ENCODE measurements at places on chromosomes 3 and 15.

DNA sequence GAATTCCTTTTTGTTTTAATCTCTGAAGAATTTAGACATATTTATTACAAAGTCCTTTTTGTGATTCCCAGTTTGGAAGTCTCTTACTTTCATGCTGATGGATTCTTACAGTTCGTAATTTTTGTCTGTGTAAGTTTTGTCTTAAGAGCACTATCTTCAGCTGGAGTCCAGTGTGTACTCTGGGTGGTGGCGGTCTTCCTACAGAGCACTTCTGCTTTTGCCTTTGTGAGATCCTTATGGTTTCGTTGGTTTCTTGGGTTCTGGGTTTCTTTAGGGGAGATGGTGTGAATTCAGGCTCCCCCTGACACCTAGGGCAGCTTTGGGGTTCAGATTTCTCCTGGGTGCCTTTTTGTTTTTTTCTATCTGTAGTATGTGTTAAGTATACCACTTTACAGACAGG is 45.3 kb downstream of the PLS1 start:
- DNase-seq: no peak

GRCh38 chr15:66017792-66018487 is 148.6 kb downstream of the RAB11A start:
- no peak for DNase-seq

GRCh38 chr3:123444023-123444422 is 4.9 kb downstream of the ADCY5 start:
- DNase-seq: no peak

DNA sequence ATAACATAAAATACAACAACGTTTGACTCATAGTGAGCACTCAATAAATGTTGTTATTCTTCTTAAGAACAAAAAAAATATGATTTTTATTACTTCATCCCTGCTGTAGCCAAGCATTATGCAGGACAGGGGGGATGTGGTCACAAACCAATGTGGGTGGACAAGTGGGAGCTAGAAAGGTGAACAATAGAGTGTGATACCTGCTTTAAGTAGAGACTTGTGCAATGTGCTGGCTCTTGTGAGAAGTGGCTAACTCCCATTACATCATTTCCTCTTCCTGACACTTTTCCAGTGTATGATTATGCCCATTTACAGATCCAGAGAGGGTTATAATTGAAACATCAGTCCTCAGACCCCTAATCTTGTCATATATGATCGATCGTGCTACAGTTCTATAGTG is 193.6 kb downstream of the UBE2E2 start:
- DNase-seq: no peak

DNA sequence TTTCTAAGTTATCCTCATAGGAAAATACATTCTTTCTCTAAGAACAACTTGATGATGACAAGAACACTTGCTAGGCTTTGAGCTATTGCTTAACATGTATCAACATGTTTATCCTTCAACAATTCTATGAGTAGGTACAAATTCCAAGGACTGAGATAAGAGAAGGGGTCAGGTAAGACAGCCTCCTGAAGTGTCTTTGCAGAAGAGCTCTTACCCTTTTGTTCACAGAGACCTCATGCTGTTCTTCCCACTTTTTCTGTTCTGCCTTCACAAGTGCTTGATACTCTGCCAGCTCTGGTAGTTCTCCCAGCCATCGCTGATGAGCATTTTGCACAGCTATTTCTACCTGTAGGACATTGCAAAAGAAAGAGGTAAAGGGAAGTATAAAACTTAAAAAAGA is 50.9 kb downstream of the CEP152 start:
- DNase-seq: no peak

GRCh38 chr3:111244760-111245159 is 173.1 kb downstream of the NECTIN3 start:
- DNase-seq: no peak

GRCh38 chr3:133943639-133944141 is 48.0 kb upstream of the RAB6B start:
- no peak for DNase-seq

DNA sequence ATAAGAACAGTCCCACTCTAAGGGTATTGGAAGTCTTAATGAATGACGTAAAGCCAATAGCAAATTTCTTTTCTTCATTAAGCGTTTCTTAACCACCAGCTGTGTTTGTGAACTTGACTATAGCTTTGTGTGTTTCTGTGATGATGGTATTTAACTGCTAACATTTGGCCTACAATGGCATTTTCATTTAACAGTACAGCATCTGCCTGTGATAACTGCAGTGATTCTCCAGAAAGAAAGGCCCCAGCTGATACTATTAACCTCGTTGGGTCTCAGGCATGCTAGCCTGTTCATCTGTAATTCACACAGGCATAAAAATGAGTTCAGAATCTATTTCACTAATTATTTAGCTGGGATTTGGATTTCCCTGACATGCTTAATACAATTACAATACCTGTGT is 121.9 kb downstream of the NECTIN3 start:
- DNase-seq: no peak

DNA sequence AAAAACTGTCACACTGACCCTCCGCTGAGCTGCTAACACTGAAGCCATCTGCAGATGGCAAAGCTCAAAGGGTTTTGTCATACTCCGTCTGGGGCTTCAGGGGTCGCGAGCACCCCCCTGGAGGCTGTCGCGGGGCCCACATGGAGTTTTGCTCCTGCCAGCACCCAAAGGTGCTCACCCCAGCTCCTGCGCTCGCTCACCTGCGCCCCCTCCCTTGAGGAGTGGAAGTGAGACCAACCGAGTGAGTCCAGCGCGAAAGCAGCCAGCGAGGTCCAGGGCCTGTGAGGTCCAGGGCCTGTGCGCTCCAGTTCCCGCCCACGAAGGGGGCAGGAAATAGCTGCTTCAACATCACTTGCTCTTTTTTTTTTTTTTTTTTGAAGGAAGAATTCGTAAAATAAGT is 208.5 kb downstream of the ROBO2 start:
- no peak for DNase-seq

DNA sequence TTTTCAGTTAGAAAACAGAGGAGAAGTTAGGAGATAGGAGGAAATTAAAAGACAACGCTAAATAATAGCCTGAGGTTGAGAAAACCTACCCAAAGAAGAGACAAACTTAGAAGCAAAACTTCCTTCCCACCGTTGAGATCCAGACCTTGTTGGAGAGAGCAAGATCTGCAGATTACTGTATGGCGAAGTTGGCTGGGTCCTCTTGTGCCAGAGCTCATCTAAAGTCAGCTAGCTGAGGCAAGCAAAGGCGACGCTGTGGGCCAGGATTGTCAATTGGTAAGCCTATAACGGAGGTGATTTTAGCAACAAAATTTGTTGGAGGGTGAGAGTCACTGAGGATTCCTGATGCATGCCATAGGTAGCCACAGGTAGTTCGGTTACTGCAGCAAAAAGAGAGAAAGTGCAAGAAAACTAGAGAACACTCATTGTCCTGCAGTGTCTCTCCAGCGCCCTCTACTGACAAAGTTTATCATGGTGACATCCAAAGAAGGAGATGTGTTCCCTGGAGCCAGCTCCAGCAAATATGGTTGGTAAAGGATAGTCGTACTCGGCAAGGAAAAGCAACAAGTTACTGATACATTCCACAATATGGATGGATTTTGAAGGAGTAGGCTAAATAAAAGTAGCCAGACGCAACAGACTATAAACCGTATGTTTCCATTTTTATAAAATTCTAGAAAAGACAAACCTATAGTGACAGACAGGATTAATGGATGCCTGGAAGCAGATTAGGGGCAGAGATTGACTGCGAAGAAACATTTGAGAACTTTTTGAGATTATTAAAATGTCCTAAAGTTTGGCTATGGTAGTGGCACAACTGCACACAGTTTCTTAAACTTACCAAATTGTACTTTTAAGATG is 9.8 kb upstream of the OR5K4 start:
- DNase-seq: peak; percentile 54

DNA sequence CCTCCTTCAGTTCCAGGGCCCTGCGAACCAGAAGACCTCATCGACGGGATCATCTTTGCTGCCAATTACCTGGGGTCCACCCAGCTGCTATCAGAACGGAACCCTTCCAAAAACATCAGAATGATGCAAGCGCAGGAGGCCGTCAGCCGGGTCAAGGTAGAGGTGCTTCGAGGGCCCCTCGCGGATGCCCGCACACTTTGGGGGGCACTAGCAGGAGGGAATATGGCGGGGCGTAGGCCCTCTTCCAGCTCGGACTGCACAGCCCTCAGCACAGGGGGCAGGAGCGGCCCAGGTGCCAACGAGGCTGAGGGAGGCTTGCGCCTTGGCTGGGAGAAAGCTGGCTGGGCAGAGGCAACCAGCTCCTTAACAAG is 176.6 kb downstream of the NSMCE3 start:
- DNase-seq: no peak

DNA sequence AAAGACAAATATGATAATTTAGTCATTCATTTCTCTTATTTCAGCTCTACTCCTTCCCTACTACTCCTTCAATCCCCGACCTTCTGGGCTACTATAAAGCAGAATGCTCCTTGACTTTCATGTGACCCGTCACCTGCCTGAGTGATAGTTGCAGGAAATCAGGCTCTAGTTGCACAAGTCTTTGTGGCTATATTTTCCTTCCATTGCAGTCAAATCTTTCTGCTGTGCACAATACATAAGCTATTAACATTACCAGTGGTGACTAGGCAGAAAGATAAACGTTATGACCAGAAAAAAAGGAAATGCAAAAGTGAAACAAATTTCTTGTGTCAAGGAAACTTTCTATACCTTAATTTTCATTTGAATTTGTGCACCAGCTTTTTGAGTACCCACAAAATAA is 2.3 kb downstream of the SUCNR1 start:
- no peak for DNase-seq

- DNase-seq: no peak
These were observed 33.1 kb downstream of the CRTAP start for GRCh38 chr3:33146791-33147445.

- DNase-seq: no peak
These were observed 180.5 kb downstream of the OPA1 start for GRCh38 chr3:193773266-193774220.

GRCh38 chr3:38600551-38600950 is 48.9 kb downstream of the SCN5A start:
- DNase-seq: no peak

GRCh38 chr15:74041311-74041756 is 41.0 kb downstream of the GOLGA6A start:
- no peak for DNase-seq

DNA sequence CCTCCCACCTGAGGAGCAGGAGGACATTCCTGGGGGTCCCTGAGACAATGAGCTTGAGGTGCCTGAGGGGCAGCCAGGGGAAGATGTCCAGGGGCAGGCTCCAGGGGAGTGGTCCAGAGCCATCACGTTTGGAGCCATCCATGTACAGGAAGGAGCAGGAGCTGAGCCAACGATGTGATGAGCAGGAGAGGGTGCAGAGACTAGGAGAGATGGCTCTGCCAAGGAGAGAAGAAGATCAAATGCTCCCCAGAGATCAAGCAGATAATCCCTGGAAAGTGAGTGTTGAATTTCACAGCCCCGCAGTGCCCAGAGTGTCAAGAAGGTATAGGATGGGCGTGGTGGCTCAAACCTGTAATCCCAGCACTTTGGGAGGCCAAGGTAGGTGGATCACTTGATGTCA is 97.8 kb upstream of the HERC1 start:
- no peak for DNase-seq

DNA sequence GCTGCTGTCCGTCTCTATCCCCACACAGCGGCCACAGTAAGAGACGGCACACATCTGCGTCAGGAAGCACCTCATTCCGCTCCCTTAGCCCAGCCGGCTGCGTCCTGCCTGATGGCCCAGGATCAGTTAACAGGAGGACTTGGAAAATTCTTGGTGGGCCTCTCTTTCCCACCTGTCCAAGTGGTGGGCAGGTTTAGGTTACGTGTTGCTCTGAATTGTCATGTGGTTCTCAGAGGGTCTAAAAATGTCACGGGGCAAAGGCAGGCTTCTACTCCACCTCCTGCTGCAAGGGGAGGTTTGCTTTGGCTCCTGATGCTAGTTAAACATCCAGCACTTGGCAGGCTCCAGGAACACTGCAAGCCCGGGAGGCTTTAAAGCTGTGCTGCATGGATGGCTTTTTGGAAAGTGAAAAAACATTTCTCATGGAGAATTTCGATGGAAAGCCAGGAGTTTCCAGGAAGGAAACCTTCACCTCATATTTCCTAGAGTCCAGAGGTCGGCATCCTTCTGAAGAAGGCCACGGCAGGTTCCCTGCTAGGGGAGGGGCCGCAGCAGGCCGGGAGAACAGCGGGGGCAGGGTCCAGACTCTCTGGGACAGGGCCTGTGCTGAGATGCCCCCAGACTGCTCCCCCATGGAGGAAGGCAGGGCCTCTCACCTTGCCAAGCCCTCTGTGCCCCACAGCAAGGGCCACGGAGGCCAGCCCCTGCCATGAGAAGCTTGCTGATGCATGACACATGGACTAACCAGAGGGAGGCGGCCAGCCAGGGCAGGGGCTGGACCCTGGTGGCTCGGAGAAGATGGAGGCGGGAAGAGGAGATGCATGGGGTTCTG is 10.8 kb downstream of the CTSH start:
- no peak for DNase-seq

GRCh38 chr3:127667119-127667681 is 5.6 kb upstream of the ABTB1 start:
- DNase-seq: no peak

DNA sequence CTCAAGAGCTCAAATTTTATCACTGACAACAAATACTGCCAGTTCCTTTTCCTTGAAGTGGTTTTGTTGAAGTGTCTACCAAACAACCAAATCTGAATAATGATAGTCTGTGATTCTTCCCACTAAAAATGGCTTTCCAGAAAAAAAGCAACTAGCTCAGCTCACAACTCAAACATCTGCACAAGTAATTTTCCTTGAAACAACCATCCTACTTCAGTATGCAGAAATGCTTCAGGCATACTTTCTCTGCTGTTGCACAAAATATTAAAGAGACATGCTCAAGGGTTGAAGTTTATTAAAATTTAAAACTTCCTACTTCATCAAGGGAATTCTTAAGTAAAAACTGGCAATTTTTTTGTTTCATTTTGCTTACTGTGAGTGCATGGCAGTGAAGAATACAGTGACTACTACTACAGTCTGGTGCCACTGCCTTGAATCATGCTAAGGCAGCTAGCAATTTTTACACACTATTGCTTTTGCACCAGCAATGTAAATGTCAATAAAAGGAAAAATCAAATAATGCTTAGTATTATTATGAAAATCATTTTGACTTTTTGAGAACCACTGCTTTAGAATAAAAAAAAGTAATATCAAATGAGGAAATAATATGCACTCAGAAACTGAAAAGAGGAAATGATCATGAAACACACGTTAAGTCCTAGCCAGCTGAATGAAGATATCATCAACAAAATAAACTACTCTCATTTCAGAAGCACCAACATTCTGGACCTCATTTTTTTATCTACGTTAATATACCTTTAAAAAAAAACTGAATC is 33.6 kb downstream of the VPS13C start:
- DNase-seq: no peak

DNA sequence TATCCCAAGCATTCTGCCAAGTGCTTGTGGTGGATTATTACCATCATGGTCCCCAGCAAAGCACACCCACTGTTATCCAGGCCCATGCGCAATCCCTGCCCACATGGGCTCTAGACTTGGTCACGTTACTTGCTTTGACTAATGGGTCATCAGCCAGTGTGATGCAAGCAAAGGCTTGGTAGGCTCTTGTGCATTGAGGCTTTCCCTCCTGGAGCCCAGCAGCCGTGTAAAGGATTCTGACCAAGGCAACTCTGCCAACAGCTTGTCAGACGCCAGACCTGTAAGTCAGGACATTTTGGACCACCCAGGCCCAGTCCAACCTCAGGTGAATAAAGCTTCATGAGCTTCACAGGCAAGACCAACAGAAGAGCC is 93.9 kb downstream of the ABHD5 start:
- DNase-seq: no peak

- DNase-seq: no peak
These were observed 13.3 kb downstream of the ITGA11 start for GRCh38 chr15:68418611-68419161.

All from activated CD4-positive, alpha-beta T cell treated with anti-CD3 and anti-CD28 coated beads, Interleukin-2, amount 10 ng/mL, durations not matched to agents 7 days and 5 days (primary cell).